Left colon (tissue), 2 donors: ENCODE measurements at places on chromosomes 12 and 14.
A peak's percentile ranks its signal among the peaks of the same experiment; 100 is the strongest.

GRCh38 chr12:120139958-120140357 is 23.4 kb upstream of the RAB35 start:
- no peak for DNase-seq

DNA sequence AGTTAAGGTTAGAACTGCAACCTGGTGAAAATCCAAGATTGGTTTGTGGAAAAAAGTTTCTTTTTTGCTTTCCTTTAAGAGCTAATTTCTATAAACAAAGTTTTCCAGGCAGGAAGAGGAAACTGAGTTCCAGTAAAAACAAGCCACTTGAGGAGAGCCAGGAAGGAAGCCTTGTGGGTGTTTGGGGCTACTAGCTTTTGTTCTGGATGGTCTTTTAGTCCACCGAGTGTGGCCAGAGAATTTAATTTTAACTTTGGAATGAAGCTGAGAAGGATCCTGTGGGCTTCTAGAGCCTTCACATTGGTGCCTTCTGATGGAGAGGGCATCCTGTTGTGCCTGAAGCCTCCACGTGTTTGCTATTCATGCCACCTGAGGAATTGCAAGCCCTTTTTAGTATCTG is 327.9 kb downstream of the C12orf75 start:
- DNase-seq = no peak

GRCh38 chr14:65847075-65847847 is 434.7 kb downstream of the FUT8 start:
- DNase-seq = no peak

DNA sequence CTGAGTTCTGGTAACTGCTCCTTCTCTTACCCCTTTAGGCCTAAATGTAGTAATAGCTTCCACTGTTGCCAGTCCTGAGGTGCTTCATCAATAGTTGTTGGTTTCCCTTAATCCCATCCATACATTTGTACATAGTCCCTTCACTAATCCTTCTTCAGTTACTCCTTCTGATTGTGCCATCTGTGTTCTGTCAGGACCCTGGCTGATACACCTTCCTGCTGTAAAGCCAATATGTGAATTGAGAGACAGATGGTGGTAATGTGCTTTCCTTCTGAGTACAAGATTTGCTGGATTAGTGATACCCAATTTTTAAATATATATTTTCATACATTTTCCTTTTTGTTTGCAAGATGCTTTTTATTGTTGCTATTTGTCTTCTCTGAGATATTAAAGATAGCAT is 66.4 kb downstream of the OTOGL start:
- no peak for DNase-seq

DNA sequence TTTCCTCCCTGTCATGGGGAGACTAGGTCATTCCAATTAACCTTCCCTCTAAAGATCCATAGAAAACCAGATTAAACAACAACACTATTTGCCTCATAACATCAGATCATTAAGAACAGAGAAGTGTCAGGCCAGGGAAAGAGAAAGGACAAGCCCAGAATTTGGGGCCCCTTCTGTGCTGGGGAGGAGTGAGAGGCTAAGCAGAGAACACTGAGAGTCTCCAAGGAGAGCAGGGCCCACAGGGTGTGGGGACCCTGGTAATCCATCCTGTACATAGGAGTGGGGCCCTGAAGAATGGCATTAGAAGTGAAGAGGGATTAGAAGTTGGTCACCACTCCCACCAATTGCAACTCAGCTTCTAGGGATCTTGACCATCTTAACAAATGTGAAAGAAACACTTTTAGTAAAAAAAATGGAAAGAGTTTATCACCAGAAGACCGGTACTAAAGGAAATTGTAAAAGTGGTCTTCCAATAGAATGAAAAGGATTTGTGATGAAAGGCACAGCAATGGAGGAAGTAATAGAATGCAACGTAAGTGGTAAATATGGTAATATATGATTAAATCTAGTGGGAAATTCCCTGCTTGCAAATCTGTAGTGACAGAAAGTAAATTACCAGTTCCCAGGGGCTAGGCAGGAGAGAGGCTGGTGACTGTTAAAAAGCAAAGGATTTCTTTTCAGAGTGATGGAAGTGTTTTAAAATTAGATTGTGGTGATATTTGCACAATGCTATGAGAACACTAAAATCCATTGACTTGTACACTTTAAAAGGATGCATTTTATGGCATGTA is 14.0 kb upstream of the TMTC1 start:
- DNase-seq = no peak

- DNase-seq = no peak
Measured at GRCh38 chr12:98456576-98457573, 58.5 kb upstream of the TMPO start.

DNA sequence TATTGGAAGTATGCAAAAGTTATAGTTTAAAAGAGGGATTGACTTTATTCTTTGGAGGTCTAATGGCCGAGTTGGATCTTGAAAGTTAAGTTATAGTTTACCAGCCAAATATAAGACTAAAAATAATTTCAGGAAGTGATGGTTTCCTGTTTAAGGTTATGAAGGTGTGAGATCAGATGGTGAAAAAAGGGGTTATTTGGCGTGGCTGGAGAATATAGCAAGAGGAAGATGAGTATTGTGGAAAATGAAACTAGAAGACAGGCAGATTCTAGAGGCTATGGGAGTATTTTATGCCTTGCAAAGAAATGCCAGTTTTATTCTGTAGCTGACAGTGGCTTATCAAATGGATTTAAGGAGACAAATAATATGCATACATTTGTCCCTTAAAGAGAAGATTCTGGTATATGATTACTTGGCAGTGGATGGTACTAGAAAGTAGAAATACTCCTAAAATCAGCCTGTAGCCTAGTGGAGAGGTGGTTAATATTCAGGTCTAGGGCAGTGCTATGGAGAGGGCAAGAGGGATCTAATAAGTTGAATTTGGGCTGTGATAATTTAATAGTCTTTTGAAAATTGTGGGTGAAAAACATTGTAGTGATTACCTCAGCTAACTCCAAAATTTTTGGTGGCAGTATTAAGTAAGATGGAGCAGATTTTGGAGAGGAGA is 1091.8 kb upstream of the ATXN7L3B start:
- DNase-seq = no peak

GRCh38 chr12:4251216-4251891 is 22.2 kb upstream of the CCND2 start:
- no peak for DNase-seq

DNA sequence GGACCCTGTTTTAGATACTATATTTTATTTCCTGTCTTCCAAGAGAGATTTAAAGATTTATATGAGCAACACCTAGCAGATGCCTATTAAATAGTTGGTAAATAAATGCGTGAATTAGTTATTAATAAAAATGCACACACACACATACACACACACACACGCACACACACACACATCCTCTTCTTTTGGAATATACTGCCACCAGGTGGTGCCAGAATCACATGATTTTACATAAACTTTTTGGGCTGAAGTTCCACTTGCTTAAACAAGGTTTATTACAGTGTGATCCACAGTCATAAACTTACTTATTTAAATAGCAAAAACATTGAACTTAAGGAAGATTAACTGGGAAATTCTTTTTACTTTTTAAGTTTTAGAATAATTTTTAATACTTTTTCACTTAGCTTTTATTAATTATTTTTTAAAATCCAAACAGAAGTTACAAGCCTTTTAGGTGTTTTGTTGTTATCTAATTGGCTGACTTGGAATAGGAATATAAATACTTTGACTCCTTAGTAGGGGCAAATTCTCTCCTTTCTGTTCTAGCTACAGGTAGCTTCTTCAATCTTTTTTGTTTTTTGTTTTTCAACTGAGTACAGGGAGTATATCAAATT is 17.5 kb downstream of the RAD51B start:
- DNase-seq = peak; percentile 72

GRCh38 chr12:57216921-57217879 is 606 bp downstream of the NXPH4 start:
- no peak for DNase-seq

DNA sequence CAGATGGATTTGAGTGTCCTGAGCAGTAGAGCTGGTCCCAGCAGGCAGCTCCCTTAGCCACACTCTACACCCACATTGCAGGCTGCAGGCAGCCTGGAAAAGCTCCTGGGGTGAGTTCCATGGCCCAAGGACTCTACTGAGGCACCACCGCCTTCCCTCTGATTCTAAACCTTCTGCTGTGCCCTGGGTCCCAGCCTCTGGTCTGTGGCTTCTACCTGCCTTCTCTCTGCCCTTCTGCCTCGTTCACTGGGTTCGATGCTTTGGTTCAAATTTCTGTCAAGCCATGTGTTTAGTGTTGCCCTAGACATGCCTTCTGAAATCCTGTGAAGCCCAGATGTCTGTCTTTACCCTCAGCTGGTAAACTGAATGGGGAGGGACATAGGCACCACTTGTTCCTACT is 1.5 kb upstream of the FGF6 start:
- DNase-seq = no peak

DNA sequence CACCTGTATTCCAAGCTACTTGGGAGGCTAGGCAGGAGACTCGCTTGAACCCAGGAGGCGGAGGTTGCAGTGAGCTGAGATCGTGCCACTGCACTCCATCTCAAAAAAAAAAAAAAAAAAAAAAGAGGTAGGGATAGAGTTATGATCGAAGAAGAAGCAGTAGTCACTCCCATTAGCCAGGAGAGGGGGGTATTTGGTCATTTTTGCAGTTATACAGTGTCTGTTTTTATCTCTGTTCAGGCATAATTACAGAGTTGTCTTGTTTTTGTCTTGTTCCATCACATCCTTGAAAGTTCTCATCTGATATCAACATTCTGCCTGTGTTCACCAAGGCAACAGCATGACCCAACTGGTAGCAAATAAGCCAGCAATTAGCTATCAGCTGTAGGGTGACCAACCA is 98.5 kb upstream of the TMPO start:
- DNase-seq = no peak

DNA sequence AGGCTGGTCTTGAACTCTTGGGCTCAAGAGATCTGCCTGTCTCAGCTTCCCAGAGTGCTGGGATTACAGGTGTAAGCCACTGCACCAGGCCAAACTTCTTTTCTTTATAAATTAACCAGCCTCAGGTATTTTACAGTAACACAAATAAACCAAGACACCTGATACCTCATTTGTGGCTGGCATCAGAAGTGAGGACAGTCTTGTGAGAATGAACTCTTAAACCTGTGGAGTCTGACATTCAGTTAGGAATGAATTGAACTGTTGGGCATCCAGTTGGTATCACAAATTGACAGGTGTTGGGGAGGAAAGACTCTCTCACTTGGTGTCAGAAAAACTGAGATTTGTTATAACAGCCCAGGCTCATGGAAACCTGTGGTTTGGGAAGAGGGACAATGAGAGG is 120.5 kb downstream of the DENND5B start:
- DNase-seq = no peak

GRCh38 chr14:104665657-104666522 is 23.5 kb upstream of the INF2 start:
- peak; percentile 76 for DNase-seq

DNA sequence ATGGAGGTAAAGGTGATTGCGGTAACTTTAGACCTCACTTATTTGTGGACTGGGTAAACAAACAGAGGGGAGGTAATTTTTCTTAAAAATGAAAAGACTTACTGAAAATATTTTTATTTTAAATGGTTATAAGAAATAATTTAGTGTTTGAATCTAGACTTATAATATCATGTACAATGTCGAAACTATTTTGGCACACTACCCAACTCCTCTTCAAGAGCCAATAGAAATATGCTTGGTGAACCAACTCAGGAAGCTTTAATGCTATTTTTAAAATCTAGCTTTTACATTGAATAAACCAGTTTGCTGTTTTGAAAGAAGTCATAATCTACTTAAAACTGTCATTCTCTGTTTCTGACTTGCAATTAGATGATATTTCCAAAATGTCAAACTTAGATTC is 175.8 kb upstream of the NPAS3 start:
- DNase-seq = no peak

DNA sequence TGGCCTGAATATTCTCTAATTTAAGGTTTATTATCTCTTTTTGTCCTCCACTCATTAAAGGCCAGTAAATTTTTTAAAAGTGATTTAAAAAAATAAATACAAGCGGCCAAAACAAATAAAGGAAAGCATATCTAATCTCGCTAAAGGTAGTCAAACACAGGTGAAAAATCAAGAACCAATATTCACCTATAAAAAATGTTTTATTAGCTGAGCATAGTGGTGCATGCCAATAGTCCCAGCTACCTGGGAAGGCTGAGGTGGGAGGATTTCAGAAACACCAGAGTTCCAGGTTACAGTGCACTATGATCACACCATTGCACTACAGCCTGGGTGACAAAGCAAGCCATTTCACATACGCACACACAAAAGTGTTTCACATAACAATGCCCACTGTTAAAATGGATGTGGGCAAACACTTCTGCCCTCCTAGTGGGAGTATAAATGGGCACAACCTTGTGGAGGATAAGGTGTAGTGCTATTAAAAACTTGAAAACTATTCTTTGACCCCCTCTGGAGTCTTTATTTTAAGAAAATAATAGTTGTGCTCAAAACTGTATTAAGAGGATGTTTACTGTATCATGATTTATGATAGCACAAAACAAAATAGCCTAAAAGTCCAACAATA is 32.7 kb upstream of the NAP1L1 start:
- DNase-seq = no peak

GRCh38 chr12:16407346-16407745 is 59.9 kb downstream of the MGST1 start:
- DNase-seq = no peak

DNA sequence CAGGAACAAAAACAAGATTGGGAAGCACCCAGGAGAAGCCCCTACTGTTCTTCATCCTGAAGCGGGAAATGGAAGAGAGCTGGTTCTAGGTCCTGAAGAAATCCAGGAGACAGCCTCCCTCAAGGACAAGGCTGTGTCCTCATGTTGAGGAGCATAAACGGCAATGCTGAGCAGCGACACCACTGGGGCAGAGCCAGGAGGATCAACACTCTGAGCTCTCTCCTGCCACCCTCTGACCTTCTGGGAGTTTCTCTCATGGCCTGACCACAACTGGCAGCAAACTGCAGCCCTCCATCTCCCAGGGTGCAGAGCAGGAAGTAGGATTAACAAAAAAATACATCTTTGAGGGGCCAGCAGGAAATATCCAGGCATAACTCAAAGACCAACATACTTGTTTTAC is 1292.2 kb upstream of the TMEM132C start:
- no peak for DNase-seq

DNA sequence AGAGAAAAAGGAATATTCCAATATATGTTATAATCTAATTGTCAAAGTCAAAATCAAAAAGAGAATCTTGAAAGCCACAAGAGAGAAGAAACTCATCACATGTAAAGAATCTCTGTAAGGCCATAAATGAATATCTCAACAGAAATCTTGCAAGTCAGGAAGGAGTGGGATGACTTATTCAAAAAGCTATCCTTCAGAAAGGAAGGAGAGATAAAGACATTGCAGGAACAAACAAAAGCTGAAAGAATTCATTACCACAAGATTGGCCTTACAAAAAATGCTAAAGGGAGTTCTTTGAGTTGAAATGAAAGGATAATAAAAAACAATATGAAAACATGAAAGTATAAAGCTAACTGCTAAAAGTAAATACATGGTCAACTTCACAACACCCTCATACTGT is 286.8 kb downstream of the LRIG3 start:
- DNase-seq = no peak
